Left kidney (tissue), 8 donors: ENCODE measurements at places on chromosomes 1 and 21.

DNA sequence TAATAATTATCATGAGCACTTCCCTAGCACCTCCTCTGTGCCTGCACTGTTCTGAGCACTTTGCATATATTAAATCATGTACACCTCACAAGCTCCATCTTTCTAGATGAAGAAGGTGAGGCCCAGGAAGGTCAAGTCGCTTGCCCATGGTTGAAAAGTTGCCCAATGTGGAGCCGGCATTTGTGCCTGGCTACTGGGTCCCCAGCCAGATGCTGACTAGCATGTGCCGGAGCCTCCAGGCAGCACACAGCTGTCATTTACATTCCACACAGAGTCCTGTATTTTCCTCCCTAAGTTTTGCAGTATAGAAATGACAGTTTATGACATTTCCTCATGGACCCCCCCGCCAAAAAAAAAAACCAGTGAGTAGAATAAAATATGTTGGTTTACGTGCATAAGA lies 94.3 kb downstream of the BCAR3 start:
- no peak for DNase-seq

DNA sequence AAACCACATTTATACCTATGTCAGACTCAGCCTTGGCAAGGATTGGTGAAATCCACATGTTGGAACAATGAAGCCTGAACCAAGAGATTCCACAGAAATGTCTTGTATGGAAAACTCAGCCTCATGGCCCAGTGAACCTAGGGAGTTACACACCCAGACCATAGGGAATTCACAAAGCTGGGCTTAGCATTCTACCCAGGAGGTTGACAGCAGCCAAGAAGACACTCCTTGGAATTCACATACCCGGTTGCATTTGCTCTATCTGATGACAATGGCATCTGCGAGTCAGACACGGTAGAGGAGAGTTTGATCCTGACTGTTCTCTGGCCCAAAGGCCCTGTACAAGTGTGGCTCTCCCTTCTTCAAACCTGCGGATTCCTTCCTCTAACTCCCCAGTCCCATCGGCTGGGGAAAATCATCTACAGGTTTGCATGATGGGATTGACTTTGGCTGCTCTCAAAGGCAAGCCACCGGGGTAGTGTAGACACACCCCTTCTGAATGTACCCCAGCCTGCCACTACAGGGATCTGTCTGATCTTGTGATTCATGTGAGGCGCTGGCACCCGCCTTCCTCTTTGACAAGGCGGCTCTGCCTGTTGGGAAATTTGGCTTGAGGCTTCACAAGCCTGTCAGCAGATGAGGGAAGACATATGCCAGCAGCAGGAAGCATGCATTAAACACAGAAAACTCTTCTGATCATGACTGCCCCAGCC lies 297.3 kb upstream of the KAZN start:
- peak; percentile 20 for DNase-seq

DNA sequence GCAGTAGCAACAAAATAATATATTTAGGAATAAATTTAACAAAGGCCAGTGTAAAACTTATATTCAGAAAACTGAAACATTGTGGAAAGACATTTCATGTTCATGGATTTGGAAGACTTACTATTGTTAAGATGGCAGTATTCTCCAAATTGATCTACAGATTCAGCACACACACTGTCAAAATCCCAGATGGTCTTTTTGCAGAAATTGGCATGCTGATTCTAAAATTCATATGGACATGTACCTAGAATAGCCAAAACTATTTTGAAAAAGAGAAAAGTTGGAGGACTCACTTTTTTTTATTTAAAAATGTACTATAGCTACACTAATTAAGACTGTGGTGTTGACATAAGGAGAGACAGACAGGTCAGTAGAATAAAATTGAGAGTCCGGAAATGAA lies 32.0 kb upstream of the SH3D21 start:
- DNase-seq = no peak

- no peak for DNase-seq
These were observed 4.0 kb downstream of the OSCP1 start for GRCh38 chr1:36446271-36446670.

GRCh38 chr1:109299558-109300343 lies 7.1 kb downstream of the MYBPHL start:
- DNase-seq = no peak

- DNase-seq = no peak
These were observed 25.6 kb downstream of the CD244 start for GRCh38 chr1:160836981-160837557.

GRCh38 chr1:234528074-234528865 lies 49.3 kb upstream of the TARBP1 start:
- DNase-seq = no peak

GRCh38 chr1:12067900-12068821 lies 5.1 kb downstream of the TNFRSF8 start:
- peak; percentile 46 for DNase-seq

GRCh38 chr1:219387211-219387610 lies 213.5 kb downstream of the LYPLAL1 start:
- DNase-seq = no peak

DNA sequence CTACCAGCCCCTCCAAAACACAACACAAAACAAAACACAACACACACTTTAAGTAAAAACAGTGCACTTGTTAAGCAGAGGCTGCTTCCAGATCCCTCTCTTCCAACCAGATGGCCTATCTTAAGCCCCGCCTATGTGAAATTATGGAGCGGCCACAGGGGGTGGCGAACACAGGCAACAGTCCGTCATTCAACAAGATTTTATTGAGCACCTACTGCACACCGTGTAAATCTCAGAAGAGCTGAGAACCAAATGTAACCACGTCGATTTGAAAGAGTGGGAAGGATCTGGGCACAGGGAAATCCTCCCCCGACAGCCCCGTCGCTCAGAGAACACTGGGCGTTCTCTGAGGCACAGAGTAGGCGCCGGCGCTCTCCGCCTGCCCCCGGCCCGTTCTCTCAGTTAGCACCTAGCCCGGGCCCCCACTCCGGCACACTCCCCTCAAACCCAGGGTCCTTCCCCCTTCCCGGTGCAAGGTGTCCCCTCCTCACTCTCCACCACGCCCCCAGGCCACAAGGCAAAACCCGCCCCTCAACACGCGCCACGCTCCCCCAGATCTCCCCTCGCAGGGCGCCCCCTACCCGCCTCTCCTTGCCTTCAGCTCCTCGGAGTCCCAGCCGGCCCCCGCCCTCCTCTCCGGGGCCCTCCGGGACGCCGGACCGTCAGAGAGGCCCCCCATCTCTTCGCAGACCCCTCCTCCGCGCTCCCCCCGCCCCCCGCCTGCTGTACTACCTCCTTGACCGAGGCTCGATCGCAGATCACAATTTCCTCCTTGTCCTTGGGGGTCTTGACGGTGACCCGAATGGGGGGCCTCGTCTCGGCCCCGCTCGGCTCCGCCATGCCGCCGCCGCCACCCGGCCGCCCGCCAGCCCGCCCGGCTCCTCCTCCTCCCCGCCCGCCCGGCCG lies 483 bp downstream of the UBQLN4 start:
- DNase-seq = peak; percentile 68

- no peak for DNase-seq
These were observed 244.0 kb downstream of the PLPP3 start for GRCh38 chr1:56335394-56335793.

- DNase-seq = no peak
These were observed 368.1 kb upstream of the ADGRL2 start for GRCh38 chr1:81432654-81433109.
